ENCODE measurements at places on chromosomes 13 and 19.

- peak; percentile 66 for DNase-seq
These were observed at the start of gene NCCRP1 for GRCh38 chr19:39196860-39197562. TSS of gene NCCRP1 (plus strand) at chr19:39196964. CDS start at chr19:39196983, 19 bp downstream.

- DNase-seq = no peak
These were observed 12.4 kb upstream of the TPP2 start for GRCh38 chr13:102584434-102584833.

- no peak for DNase-seq
These were observed 25.1 kb upstream of the C13orf46 start for GRCh38 chr13:113998781-113999617.

DNA sequence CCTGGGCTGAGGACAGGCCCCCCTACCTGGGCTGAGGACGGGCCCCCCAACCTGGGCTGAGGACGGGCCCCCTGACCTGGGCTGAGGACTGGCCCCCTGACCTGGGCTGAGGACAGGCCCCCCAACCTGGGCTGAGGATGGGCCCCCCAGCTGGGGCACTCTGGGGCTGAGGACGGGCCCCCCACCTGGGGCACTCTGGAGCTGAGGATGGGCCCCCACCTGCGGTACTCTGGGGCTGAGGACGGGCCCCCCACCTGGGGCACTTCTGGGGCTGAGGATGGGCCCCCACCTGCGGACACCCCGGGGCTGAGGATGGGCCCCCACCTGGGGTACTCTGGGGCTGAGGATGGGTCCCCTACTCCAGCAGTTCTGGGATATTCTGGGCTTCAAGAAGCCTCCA, 65.5 kb downstream of the RASA3 start:
- DNase-seq = no peak

DNA sequence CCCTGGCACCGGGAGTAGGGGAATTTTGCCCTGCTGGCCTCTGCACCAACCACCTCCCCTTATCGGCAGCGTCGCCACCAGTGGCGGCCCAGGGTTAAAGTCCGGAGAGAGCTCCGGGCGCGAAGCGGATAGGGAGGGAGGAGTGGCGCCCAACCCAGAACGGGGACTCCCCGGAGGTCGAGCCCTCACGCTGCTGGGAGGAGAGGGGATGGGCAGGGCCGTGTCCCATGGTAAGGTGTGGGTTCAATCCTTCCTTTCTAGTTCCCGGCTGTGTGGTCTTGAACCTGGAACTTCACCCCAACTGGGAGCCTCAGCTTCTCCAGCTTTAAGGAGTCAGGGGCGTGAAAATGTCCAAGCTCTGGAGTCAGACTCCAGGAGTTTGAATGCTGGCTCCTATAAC, 23.3 kb upstream of the BCL3 start:
- no peak for DNase-seq

GRCh38 chr13:49855930-49856329, 63.4 kb upstream of the KPNA3 start:
- DNase-seq = no peak

DNA sequence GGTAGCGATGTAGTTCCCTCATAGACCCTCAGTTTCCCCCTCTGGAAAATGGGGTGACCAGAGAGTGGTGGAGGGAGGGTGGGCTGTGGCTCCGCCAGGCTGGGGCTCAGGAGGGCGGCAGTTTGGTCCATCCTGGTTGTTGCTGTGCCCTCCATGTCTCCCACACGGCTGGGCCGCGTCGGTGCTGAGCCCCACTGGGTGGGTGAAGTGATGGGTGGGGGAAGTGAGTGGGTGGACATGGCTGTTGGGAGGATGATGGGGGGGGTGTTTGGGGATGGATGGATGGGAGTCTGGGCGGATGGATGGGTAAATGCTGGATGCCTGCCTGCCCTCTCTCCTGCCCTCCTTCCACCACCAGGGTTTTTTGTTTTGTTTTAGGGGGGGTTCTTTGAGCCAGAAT, 16.6 kb upstream of the EHD2 start:
- peak; percentile 33 for DNase-seq

- no peak for DNase-seq
These were observed 23.7 kb upstream of the GPR18 start for GRCh38 chr13:99281811-99282263.

DNA sequence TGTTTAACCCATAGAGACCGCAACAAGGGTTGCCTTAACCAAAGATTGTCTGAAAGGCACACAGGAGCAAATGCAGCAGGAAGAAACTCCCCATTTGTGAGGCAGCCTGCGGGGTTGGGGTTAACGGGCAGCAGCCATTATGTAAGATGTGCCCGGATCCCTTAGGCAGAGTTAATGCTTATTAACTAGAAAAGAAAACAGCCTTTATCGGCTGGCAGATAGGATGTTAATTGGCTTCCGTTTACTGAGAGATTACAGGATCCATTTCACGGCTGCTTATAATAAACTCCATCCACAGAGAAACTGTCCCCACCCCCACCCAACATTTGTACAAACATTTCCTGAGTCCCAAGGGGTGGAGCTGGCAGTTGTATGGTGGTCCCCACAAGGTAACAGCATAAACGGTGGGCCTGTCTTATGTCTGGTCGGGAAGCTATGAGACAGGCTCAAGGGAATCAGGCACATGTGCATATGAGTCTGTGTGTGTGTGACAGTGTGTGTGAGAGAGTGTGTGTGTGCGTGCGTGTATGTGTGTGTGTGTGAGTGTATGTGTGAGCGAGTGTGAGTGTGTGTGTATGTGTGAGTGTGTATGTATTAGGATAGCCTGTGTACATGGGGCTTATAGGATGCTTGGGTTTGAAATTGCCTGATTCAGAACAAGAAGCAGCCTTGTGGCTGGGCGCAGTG, 10.5 kb downstream of the SLC25A42 start:
- DNase-seq = peak; percentile 62

- no peak for DNase-seq
These were observed 6.5 kb downstream of the CARS2 start for GRCh38 chr13:110699148-110700145.

GRCh38 chr19:3533563-3534216, 5.3 kb upstream of the TEKTIP1 start:
- no peak for DNase-seq

GRCh38 chr13:29081036-29081435, 260.9 kb downstream of the MTUS2 start:
- DNase-seq = no peak

DNA sequence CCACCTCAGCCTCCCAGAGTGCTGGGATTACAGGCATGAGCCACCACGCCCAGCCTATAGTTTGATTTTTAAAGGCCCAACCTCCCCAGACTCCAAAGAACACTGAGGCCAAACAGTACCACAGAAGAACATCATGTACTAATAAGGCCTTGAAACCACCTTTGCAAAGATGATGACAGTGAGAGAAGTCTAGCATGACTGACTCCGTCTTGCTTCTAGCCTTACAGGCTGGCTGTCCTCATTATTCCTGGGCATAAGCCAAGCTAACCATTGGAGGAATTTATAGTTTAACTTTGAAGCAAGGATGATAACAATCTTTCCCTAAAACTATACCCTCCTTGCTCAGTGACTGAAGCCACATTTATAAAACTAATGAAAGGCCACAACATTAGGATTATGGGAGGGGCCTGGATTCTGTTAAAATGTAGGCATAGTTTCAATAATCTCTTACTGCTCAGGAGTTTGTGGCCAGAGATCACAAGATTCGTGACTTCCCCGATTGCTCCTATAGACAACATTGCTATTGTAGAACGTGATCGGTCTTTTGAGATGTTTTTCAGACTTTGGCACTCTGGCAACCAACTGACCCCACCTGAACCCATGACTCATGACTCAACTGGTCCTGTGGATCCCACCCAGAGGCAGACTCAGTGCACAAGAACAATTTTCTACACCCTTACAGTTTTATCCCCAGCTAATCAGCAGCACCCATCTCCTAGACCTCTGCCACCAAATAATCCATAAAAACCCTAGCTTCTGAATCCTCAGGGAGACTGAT, 17.6 kb downstream of the GPR42 start:
- DNase-seq = no peak

DNA sequence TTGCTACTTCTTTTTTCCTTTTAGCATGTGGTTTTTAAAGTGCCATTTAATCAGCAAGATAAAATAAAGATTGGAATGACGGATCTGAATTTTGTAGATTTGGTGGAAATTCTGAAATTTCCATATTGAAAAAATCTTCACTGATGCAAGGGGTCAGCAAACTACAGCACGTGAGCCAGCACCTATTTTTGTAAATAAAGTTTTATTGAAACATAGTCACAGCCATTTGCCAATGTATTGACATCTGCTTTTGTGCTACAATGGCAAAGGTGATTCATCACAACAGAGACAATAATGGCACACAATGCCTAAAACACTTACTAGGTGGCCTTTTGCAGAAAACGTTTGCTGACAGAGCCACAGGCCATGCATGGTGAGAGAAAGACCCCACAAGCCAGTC, 226.4 kb downstream of the ABCC4 start:
- no peak for DNase-seq

Measured in SK-N-SH (cell line).